ENCODE measurements at places on chromosomes 12 and 14.

- no peak for DNase-seq
These were observed 25.9 kb downstream of the EPS8 start for GRCh38 chr12:15763328-15763727.

GRCh38 chr12:114676142-114676741 lies 7.7 kb downstream of the TBX3 start:
- DNase-seq = peak; percentile 45

GRCh38 chr12:24997496-24997895 lies 48.6 kb upstream of the BCAT1 start:
- no peak for DNase-seq

DNA sequence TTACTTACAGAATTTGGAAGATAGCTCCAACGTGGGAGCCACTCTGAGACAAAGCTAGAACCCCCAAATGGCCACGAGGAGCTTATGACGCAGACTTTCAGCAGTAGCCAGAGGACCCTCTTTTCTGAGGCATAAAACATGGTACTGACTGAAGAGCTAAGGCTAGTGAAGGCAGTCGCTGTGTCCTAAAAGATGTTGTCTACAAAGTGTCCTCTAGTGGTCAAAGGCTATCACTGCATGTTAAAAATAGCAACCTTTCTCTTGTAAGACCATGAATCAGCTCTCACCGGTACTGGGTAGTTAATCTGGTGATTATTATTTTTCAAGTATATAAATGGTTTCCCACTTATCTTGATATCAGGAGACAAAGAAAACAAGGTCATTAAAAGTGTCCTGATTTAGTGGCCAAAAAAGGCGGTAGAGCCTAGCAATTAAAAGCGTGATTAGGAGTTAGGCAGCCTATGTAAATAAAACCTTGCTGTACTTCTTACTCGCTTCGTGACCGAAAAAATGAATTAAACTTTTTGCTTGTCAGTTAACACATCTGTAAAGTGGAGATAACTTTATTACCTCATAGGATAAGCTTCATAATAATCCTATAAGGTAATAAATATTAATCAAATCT lies 47.0 kb upstream of the LGR5 start:
- peak; percentile 84 for DNase-seq

GRCh38 chr12:95431120-95431519 lies 42.8 kb upstream of the METAP2 start:
- DNase-seq = no peak
